ENCODE measurements at places on chromosomes 3 and 15.

DNA sequence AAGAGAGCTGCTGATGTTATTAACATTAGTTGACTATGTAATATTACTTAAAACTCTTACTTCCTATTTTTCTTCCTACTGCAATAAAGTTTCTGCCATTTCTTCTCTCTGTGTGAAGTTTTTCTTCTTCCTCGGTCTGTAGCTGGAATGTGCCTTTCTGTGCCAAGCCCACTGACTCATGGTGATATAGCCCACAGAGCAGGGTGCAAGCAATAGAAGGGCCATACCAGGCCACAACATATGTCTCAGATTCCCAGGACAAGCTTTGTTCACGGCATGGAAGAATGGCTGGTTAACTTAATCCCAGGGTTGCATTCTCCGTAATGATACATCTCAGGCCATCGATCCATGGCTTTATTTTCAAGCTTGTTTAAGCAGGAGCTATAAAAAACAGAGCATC is 815.3 kb downstream of the TUSC7 start:
- no peak for DNase-seq

GRCh38 chr3:185936814-185937688 is 763 bp downstream of the TRA2B start:
- DNase-seq: peak; percentile 73

- DNase-seq: no peak
These were observed 4.4 kb downstream of the TMOD2 start for GRCh38 chr15:51755790-51756189.

DNA sequence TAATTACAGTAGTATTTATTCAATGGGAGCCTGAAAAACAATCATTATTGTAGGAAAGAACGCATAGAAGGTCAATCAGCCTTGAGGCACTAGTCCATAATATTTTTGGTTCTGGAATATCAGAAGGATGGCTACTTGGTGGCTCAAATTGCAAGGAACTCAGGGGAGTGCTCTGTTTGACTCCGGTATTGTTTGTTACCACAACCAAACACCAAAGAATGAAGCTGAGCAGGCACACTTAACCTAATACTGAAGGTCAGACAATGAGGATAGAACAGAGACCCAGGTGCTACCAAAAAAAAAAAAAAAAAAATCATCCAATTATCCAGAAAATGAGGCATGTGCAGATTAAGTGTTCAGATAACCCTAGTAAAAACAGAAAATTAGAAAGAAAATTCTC is 11.1 kb upstream of the SATB1 start:
- no peak for DNase-seq

DNA sequence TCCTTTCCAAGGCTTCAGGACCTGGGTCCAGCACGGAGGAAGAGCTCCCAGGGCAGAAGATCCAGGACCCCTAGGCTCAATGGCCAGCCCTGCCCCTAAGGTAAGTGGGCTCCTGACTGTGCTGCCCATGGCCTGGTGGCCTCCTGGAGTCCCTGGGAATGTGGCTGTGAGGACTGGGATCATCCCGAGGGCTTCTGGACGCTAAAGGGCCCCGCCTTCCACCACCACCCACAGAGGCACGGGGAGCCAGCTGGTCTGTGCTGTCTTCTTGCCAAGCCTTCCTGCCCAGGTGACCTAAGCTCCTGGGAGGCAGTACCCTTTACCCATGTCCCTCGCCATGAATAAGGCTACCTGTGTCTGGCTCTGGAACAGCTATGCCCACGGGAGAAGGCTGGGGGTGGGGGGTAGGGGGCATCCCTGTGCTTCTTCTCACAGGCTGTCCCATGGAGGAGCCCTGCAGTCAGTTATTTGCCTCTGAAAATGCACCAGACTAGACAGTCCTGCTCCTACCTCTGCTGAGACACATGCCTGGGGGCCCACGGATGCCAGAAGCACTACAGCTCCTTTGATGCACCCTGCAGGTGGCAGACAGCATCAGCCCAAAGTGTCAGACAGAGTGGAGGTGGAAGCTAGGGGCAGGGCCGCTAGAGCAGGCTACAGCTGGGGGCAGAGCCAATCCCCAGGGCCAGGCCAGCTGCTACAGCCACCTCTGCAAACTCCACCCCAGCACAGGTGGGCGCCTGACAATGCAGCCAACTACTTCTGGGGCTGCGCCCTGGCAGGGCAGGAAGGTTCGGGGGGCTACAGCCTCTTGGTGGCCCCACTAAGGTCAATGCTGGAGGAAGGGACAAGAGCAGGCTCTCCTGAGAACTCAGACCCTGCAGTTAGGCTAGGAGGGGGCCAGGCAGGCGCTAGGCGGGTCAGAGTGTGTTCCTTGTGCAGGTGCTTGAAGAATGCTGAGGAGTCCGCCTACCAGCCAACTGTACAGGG is 90.9 kb downstream of the SEC22A start:
- DNase-seq: no peak

- no peak for DNase-seq
These were observed 214.5 kb upstream of the TRIM42 start for GRCh38 chr3:140463355-140463754.

GRCh38 chr3:41602121-41602520 is 359.8 kb downstream of the ULK4 start:
- no peak for DNase-seq

- DNase-seq: no peak
These were observed 5.9 kb upstream of the CTXN2 start for GRCh38 chr15:48185529-48185928.

- no peak for DNase-seq
These were observed 22.9 kb downstream of the CLSTN2 start for GRCh38 chr3:139957844-139958243.

- no peak for DNase-seq
These were observed 13.0 kb upstream of the MANF start for GRCh38 chr3:51371943-51372557.

GRCh38 chr3:65914032-65914739 is 124.5 kb downstream of the MAGI1 start:
- DNase-seq: no peak

- no peak for DNase-seq
These were observed 79.6 kb downstream of the CPN2 start for GRCh38 chr3:194271460-194272035.

DNA sequence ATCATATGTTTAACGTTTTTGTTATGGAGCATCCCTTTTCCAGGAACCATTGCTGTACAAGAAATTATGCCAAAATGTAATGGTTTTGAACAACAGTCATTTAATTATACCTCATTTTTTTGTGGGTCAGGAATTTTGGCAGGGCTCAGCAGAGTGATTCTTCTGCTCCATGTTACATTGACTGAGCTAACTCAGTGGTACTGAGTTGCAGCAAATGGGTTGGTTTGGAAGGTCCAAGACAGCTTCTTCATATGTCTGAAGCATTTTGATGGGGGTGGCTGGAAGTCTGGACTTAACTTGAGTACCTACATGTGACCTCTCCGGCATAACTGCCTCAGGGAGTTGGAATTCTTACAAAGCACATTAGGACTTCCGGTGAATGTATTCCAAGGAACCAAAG is 26.0 kb upstream of the CMC1 start:
- no peak for DNase-seq

- no peak for DNase-seq
These were observed 44.6 kb downstream of the NR2C2 start for GRCh38 chr3:14991818-14992612.

DNA sequence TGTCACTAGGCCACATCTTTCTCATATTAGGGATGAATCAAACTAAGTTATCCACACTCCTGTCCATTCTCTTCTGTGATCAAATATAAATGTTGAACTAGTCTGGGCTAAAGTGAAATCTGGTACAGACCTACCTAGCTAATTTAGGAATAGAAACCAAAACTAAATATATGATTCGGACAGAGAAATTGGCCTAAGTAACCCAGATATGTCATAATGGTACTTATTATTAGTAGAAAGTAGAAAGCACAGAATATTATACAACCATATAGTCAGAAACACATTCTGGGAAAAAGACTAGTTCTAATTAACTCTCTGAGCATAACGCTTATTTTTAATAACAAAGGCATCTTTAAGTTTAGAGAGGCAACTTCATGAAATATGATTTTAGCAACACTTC is 389.0 kb downstream of the LSAMP start:
- DNase-seq: no peak

- DNase-seq: no peak
These were observed 34.5 kb downstream of the ZFAND6 start for GRCh38 chr15:80093854-80094418.

DNA sequence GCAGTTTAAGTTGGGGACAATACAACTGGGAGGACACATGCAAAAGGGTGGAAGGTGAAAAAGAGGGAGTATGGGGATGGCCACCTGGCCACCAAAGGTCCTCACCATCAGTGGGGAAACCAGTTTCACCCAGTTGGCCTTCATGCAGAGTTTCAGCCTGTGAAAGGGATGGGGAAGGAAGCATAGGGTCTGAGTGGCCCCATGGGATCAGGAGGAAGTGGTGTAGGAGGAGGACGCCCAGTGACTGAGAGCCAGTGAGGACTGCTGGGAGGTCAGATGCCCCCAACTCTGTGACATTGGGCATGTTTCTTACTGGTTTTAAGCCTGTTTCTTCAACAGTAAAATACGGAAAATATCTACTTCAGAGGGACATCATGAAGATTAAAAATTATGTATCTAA is 16.3 kb downstream of the BCL2A1 start:
- DNase-seq: no peak

DNA sequence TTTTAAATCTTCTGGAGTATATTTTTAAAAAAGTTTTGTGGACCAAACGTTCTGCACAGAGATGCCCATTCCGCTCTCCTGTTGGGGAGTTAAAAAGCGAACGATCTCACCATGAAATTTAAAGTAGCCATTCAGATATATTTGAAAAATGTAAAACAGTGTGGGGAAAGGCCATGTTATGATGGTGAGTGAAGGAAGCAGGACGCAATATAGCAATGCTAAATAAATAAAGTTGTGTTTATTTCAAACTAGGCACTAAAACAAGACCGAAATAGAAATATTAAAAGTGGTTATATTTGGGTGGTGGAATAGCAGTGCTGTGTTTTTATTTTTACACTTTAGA is 327 bp upstream of the CCDC13 start:
- no peak for DNase-seq

GRCh38 chr3:67030785-67031740 is 33.0 kb downstream of the KBTBD8 start:
- no peak for DNase-seq

GRCh38 chr15:31364301-31365031 is 37.8 kb downstream of the KLF13 start:
- no peak for DNase-seq

GRCh38 chr15:50227076-50227475 is 38.5 kb downstream of the HDC start:
- DNase-seq: no peak

GRCh38 chr3:179825527-179826246 is 172.8 kb downstream of the USP13 start:
- no peak for DNase-seq

- DNase-seq: no peak
These were observed 3.8 kb downstream of the MPI start for GRCh38 chr15:74893627-74894026.

DNA sequence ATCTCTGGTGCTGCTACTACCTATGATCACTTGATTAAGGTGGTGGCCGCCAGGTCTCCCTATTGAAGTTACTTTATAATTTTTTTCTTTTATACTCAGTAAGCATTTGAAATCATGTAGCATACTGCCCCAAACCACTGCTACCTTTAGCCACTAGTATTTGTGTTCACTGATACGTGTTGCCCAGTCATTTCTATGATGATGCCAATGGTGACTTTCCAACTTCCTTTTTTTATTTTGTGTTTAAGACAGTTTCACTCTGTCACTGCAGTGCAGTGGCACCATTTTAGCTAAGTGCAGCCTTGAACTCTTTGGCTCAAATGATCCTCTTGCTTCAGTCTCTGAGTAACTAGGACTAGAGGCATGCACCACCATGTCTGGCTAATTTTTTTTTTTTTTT is 598.2 kb downstream of the NAALADL2 start:
- DNase-seq: no peak

GRCh38 chr3:7573330-7573729 is 712.4 kb downstream of the GRM7 start:
- DNase-seq: no peak

DNA sequence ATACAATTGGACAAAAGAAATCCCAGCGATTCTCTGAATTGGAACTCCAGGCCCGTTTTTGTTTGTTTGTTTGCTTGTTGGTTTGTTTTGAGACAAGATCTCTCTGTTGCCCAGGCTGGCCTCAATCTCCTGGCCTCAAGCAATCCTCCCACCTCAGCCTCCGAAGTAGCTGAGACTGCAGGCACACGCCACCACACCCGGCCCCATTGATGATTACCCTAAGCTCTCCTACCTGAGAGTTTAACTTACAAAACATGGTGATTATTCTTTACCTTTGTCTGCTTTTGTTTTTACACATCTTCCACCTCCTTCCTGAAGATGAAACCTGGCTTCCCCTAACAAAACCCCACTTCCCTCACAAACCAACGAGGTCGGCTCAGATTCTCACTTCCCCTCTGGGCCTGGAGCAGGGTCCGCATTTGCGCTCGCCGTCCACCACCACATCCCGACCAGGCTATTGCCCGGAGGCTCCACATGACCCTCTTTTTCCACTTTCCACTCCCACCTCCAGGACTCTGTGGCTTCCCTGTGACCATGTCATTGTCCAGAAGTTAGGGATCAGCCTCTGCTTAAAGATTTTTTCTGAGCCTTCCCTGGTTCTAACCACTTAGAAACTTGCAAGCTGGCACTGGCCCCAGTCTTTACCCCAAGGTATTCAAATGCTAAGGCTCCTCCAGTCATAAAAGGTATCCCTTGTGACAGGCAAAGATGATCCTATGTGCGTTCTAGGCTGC is 14.8 kb downstream of the KLHL6 start:
- no peak for DNase-seq

DNA sequence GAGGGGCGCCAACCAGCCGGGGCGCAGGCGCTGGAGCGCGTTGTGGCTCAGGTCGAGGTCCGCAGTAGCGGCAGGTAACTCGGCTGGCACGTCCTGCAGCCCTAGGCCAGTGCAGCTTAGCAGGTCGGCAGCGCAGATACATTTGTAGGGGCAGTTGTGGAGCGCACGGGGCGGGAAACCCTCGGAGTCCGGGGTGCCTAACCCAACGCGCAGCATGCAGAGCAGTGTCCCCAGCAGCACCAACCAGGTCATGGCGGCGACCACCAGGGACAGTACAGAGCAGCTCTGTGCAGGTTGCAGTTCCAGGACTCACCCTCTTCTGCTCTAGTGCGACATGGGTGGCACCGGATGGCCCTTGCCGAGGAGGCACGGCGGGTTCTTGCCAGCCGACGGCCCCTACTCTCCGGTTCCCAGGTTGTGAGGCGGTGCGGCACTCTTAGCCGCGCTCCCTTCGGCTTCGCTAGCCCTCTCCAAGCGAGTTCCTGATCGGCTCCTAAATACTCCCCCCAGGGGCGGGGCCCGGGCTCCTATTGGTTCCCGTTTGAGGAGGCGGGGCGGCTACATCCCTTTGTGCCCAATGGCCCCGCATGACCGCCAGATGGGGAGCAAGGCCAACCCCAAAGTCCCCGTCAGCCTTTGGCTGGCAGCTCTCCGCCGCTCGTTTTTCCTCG is at the start of gene AMIGO3:
AMIGO3 (minus strand) TSS at position 471 of the 671 bp plus-strand sequence; CDS start at position 252, 219 bp downstream.
- peak; percentile 80 for DNase-seq

GRCh38 chr3:51358981-51359380 is 26.1 kb upstream of the MANF start:
- no peak for DNase-seq

DNA sequence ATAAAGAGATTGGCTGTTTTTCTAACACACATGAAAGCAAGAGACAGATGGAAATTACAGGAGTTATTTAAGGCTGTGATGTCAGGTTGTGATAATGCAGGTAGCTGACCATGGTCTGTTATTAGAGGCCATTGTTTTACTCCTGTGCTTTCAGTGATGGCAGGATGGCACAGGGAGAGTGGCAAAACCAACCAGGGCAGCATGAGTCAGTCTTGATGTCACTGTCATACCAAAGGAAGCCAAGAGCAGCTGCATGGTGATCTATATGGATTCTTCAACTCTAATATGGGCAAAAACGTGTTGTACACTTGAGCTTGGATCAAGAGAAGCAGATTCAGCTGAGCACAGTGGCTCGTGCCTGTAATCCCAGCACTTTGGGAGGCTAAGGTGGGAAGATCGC is 91.8 kb upstream of the LMOD3 start:
- DNase-seq: no peak

Measured in activated T-helper 1 cell treated with anti-CD3 and anti-CD28 coated beads, Interleukin-2, amount 50 U/mL, for 16 hours (primary cell).